ENCODE measurements at places on chromosomes 16 and 17. TPM values are rescaled to one million over a fixed set of nuclear protein-coding genes. Genes with fewer than 3 reads are reported as not detected.

DNA sequence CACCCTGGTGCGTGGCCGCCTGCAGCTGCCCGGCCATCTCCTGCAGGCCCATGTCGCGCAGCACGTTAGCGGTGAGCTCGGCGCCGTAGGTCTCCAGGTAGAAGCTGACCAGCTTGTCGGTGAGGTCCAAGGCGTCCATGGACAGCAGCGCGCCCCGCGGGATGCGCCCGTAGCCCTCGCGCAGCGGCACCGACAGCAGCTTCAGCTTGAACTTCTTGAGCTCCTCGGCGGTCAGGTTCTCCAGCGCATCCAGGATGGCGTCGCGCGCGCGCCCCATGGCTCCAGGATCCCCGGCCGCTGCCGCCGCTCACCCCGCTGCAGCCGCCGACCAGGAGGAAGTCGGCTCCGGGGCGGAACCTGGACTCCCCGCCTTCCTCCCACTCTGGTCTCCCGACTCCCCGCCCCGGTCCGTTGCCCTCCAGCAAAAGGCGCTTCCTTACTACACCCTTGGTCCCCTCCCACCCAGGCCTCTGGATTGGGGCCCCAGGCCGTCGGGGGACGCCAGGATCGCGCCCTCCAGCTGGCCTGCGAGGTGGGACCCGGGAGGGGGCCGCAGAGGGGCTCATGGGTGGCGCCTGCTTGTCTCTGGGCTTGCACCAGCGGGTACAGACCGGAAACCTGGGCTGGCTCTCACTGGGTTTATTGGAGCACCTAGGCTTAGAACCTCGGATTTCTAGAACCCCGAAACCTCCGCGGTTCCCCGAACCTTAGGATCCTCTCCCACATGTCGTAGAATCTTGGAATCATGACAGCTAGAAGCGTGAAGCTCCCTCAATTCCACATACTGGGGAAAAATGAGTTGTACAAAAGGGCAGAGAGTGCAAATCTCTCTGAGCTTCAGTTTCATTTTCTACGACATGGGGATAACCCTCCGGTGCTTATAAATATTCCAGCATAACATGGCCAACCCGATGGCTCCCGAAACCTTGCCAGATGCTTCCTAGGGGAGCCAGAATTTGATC is at the start of gene PYCARD:
PYCARD (minus strand) TSS at position 347 of the 962 bp plus-strand sequence; CDS start at position 277, 70 bp downstream.
- peak; percentile 65 for DNase-seq

- no peak for DNase-seq
Measured at GRCh38 chr16:15993946-15994665, 44.7 kb downstream of the ABCC1 start.

The SOST gene
- total RNA-seq, result not detected

The SEPTIN12 gene
- not detected for total RNA-seq

The CFAP52 gene
- not detected for total RNA-seq

Data from RPMI7951 (cell line).